HuH-7 (cell line): ENCODE measurements at places on chromosomes 1 and 21.

DNA sequence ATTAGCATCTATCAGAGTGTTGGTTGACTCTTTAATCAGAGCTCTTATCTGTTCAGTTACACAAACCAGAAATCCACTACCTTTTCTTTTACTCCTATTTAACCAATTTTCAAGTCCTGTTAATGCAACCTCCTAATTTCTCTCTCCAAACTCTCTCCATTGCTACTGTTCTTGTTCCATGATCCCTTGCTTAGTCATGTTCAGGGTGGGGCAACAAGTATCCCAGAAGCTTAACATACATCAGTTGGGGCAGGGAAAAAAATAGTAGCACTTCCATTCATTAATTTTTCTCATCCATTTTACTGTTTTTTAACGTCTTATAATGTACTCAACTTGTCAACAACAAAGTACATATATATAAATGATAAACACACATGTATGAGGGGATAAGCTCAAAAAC lies 111.2 kb upstream of the LBR start:
- DNase-seq, result no peak

DNA sequence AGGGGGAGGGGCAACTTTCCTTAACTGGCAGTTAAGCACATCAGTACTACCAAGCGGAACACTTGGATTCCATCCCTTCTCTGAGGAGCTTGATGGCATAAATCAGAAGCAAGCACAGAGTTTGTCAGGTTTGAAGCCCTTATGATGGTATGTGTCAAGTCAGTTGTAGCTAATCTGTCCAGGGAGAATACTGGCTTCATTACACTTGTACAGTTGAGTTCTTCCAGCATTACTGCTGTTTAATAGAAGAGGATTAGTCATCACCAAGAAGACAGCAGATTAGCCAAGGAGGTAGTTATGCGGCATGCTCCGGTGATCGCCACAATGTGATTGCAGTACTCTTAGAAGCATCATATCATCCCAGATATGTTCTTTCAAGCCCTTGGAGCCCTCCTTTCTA lies 2.1 kb upstream of the TDRD5 start:
- DNase-seq, result no peak

DNA sequence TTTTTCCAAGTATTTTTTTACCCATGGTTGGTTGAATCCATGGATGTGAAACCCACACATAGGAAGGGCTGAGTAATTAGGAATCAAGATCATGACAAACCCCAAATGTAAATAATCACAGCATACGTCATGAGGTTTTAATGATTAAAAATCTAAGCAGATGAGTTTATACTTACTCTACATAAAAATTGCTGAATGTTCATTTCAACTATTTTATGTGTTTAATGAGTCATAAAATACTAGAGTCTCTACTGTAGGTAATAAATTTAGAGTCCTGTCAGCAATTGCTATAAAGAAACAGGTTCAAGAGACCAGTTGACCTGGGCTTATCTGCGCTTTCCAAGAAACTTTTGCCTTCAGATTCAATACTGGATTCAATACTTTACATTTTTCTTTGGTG lies 18.2 kb downstream of the CTH start:
- DNase-seq, result no peak

GRCh38 chr1:107057197-107058133 lies 991 bp downstream of the PRMT6 start:
- DNase-seq, result no peak

GRCh38 chr1:27192039-27192529 lies 37.2 kb upstream of the SLC9A1 start:
- peak; percentile 36 for DNase-seq

DNA sequence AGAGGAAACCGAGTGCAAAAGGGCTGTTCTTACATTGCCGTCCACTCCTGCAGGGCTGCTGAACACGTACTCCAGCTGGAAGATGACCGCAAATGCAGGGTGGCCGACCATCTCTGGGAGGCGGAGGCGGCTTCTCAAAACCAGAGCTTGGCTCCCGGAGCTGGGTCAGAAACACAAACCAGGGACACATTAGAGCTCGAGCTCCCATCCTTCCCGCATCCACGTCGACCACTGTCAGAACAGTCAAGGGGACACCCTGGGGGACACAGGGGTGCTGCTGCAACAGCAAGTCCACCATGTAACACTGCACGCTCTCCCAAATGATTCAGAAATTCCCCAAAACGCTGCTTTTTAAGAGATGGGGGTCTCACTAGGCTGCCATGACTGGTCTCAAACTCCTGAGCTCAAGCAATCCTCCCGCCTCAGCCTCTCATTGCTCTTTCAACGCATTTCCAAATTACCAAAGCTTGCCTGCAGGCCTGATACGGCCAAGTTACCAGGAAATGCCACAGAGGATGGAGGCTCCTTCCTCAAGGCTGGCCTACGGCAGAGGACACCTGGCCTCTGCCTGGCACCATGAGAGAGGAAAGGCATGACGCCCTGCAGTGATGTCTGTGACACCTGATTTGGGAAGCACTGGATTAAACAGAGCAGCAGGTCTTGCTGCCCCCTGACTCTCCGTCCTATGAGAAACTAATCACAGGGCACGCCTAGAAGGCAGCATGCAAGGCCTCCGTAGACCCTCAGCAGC lies 45.0 kb downstream of the NPHP4 start:
- DNase-seq, result no peak

DNA sequence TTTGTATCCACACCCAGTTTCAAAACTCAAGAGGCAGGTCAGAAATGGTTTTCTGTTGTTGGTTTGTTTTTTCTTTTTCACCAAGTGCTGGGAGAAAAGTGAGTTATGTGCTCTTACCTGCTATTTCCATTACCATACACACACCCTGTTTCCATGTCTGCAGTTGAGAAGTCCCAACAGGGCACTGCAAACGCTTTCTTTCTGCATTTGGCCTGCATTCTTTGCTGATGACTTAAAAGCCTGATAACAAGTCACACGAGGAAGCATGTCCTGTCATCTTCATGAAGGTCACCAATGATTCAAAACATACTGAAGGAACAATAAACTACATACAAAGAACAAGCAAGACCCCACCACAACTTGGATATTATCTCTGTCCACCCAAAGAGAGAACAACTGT lies 24.8 kb upstream of the KCNE1 start:
- no peak for DNase-seq

DNA sequence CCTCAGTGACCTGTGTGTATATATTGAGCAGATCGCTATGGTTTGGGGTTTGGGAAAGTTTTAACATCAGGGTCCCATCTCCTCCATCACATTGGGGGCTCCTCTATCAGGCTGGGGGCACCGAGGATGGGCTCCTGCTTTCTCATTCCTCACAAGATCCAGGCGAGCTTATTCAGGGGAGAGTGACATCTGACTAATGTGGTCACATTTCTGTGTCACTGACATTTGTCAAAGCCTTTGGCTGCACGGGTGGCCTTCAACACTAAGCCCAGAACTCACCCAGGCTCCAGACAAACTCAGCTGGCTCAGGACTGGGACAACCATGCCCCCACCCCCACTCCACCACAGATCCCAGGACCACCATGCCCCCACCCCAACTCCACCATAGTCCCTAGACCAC lies 103.3 kb upstream of the IFFO2 start:
- DNase-seq, result no peak

- no peak for DNase-seq
Measured at GRCh38 chr1:218414060-218414728, 69.1 kb downstream of the TGFB2 start.

DNA sequence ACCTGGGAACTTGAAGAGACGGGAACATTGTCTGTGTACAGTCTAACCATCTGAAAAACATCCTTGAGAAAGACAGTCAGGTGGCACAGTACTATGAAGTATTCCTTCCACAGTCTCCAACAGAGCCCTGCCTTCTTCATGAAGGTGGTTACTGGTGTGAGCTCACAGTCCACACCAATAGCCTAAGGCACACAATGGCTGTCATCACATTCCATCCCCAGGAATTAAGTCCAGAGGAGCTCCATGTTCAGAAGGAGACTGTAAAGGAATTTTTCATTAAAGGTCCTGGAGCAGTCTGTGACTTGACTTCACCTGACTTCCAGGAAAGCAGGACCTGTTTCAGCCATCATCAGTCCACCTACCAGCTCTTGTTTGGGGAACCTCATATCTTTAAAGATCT lies 180.2 kb downstream of the C1orf21 start:
- no peak for DNase-seq

DNA sequence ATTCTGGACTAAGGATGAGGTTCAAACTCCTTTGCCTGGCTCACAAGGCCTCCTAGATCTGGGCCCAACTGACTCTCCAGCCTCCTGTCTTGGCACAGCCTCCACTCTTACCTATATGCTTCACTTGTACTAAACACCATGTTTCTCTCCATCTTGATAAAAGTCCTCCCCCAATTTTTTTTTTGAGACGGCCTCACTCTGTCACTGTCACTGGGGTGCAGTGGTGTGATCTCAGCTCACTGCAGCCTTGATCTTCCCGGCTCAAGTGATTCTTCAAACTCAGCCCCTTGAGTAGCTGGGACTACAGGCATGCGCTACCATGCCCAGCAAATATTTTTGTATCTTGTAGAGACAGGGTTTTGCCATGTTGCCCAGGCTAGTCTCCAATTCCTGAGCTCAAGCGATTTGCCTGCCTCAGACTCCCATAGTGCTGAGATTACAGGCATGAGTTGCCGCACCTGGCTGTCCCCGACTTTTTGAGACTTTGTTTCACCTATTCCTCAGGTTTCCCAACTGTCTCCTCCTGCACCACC lies 39.7 kb downstream of the CD34 start:
- DNase-seq, result no peak

GRCh38 chr1:115237023-115237422 lies 101.0 kb downstream of the NGF start:
- DNase-seq, result no peak

- no peak for DNase-seq
Measured at GRCh38 chr1:201647094-201647493, 108.2 kb downstream of the NAV1 start.

DNA sequence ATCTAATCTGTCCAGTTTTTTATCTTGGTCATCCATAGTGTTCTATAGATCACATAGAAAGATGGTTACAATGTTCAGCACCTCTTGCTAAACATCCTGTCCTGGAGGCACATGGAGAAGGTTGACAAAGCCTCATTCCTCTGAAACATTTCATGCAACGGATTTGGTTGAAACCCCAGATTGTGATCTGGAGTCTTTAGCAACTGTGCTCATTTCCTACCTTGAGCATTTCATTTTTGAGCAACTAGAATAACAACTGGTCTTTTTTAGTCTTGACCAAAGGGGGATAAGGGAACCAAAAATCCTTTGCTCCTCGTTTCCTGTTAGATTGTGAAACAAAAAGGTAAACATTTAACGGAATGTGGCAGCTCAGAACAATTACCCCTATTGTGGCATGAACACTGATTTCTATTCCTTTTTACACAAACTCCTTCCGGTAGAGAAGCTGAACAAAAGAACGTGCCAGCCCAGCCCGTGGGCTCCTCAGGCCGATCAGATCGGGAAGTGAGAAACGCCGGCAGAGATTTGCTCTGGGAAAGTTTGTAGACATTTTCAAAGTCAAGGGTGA lies 94.7 kb upstream of the ERRFI1 start:
- peak; percentile 51 for DNase-seq

GRCh38 chr1:234727018-234727940 lies 117.3 kb upstream of the IRF2BP2 start:
- DNase-seq, result no peak

DNA sequence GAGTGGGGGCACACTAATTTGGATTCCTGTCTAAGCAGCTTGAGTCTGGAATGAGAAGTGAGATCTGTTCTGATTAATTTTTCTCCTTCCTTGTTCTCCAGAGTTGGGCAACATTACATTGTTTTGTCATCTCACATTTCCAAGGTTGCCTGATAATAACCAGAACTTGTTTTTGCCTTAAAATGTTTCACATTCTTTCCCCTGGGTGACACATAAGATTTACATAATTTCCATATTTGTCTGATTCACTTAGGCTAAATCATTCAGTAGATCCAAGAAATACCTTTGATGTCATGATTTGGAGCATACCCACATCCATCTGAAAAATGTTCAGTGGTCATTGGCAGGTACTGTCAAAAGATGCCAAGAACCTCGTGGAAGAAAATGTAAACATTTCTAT lies 60.3 kb downstream of the XCL2 start:
- DNase-seq, result no peak

DNA sequence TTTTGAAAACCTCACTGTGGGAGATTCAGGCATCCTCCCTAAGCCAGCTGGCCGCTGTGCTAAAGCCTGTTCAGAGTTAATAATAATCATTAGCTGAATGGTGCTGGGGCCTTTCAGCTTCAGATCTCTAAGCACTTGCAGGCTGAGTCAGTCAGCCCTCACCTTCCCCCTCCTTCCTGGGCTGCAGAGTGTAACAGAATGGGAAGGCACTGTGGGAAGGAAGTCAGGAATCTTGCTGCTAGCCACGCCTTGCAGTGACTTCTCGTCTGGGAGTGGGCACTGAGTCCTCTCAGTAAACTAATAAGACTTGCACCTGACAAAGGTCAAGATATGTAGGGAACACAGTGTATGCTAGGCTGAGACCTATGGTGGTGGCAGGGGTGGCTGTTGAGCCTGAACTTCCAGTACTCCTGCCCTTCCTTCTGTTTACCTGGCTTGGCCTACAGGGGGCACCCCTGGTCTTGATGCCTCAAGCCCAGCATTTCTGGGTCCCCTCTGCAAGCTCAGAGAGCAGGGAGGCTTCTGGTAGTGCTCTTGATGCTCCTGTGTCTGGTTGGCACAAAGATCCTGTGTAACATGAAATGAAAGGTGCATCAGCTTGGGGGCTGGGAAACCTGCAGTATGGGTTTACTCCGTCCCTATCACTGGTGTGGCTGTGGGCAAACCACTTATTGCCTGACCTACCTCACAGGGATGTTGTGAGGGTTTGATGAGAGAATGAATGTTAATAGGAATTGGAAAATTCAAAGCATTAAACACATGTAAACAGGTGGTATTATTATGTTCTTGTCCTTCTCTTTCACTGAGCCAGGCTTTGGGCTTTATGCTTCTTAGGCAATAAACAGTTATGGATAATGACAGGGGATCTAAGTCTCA lies 6.0 kb downstream of the CYB561D1 start:
- peak; percentile 44 for DNase-seq

DNA sequence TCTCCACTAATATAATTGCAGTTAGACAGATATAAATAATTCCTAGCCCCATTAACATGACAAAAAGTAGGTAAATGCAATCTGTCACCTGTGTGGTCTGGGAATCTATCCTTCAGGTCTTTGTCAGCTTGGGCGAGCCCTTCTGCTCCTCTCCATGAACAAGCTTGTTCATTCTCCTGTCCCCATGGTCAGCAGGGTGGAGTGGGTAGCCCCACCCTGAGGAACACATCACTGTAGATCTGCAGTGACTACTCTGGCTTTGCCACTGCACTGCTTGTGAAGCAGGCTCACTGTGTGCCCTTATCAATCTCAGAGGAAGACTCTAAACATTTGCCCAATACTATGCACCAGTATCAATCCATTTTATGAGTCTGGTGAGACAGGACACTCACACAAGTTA lies 279.0 kb downstream of the MATN1 start:
- no peak for DNase-seq
